ENCODE measurements at places on chromosomes 6 and 20.

DNA sequence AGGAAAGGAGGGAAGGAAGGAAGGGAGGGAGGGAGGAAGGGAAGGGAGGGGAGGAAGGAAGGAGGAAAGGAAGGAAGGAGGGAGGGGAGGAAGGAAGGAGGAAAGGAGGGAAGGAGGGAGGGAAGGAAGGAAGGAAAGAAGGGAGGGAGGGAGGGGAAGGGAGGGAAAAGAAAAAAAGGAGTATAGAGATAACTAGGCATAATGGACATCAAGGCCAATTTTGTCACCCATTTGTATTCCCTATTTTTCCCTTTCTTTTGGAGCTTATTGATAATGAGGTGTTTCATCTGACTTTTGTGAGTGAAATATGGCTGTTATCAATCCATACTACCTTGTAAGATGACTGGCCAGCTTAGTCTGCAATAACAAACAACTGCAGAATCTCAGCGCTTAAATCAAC is 282.0 kb upstream of the FLRT3 start:
- DNase-seq = no peak

GRCh38 chr6:7419065-7419464 is 29.5 kb downstream of the RIOK1 start:
- DNase-seq = no peak

GRCh38 chr20:44287272-44288097 is 23.5 kb downstream of the FITM2 start:
- DNase-seq = no peak

DNA sequence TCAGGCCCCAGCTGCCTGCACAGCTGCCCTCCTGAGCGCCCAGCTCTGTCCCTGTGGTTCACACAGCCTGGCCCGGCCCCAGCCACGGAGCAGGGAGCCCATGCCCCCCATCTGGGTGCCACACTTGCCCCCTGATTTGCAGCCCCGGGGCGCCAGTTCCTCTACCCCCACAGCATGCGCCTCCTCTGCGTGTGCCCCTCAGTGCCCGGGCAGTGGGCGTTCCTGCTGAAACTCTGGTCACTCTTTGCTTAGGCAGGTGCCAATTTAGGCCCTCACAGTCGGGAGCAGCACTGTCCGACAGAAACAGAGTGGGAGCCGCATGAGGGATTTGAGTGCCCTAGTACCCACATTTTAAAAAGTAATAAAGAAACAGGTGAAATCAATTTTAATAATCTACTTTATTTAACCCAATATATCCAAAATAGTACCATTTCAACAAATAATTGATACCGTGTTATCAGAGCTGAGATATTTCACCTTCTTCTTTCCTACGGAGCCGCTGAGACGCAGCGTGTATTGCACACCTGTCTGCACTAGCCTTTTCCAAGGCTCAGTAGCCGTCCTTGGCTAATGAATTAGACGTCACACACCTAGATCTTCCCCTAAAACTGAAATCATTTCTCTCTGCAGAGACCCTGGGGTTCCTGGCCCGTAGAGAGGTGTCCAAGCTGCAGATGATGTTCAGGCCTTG is 106.4 kb downstream of the ASXL1 start:
- no peak for DNase-seq

- no peak for DNase-seq
Measured at GRCh38 chr6:130754786-130755367, 72.3 kb upstream of the SMLR1 start.

- DNase-seq = peak; percentile 14
Measured at GRCh38 chr6:105483492-105483891, 80.6 kb upstream of the PREP start.

Measured in fibroblast of skin of scalp (primary cell).